ENCODE measurements at places on chromosomes 2 and 18.

DNA sequence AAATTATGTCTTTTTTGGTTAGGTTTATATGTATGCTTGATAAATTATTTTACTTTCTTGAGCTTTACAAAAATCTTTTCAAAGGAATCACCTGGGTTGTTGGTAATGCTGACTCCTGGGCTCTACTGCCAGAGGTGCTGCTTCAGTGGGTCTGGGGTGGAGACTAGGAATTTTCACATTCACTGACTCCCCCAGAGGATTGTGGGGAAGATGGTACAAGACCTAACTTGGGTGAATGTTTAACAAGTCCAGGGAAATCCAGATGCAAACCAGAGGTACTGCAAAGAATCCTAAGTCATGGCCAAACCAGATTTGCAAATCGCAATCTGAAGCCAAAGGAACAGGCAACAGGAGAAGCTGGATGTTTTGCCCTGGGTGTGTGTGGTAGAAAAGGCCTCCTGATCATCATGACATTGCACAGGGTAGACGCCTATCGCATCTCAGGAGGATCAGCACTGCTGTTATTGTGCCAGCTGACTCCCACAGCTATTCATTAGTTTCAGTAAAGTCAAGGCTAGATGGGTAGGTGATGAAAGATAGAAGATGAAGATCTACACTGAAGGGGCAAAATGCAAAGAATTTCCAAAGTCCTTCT is 185.2 kb downstream of the BARD1 start:
- DNase-seq = no peak

GRCh38 chr2:43318791-43319190 is 92.4 kb upstream of the ZFP36L2 start:
- DNase-seq = no peak

- DNase-seq = no peak
These were observed 68.3 kb upstream of the PPM1B start for GRCh38 chr2:44100351-44100750.

DNA sequence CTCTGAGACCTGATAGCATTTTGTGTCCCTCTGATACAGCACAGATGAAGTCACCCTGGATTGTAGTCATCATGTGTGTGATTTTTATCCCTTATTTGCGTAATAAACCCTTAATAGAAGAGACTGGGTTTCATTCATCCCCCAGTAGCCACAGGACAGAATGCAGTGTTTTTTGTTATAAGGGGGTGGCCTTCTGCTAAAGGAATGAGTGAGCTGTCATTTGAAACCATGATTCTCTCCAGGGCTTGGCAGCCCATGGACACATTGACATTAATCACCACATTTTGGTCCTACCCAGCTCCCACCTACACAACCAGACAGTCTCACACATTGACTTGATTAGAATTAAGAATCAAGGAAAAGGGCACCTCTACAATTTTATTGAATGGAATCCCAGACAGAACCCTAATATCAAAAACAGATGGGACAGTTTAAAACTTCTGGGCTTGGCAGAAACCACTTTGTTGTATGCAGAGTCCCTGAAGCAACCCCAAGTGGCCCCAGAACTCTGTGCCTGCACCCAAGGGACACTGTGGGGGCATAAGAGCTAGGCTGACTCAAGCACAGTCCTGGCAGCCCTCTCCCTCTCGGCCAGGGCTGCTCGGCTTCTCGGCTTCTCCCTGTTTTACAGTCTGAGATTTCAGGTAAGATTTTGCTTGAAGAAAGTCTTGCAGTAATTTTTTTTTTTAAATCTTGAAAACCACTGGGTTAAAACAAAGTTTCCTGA is 254.0 kb upstream of the SLC14A2 start:
- DNase-seq = no peak

DNA sequence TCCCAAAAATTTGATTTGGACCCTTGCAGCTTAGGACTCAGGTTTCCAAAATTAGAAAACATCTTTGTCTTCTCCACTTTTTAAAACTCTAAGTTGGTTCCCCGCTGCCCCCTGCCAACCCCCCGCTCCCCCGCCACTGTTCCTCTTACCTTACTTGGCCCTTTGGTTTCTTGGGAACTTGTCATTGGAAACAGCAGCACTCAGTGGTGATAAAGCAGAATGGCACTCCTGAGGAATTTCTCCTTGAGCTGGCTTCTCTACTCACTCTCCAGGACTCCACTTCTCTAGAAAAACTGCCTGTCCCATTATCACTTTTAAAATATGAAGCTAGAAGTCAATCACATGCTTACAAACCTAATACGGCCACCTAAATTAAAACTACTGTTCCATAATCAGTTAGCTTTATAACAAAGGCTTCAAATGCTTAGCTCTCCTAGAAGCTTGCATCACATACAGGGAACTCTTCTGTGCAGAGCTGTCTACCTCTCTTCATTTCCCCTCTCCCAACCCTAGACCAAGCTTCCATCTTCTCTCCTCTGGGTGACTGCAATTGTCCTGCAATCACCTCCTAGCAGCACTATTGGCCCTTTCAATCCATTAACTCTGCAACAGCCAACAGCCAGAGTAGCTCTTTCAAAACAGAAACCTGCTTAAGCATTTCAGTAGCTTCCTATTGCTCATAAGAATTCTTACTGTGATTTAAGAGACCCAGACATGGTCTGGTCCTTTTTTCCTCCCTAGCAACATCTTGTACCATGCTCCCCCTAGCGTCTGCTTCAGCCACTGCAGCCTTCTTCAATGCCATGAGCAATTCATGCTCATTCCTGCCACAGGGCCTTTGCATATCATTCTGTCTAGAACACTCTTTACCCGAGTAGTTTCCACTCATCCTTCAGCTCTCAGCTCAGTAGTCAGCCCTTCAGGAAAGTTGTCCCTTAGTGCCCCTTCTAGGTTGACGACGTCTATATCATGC is 15.2 kb upstream of the PLEKHM3 start:
- DNase-seq = peak; percentile 56

GRCh38 chr2:216743781-216744180 is 48.4 kb upstream of the IGFBP5 start:
- DNase-seq = no peak

DNA sequence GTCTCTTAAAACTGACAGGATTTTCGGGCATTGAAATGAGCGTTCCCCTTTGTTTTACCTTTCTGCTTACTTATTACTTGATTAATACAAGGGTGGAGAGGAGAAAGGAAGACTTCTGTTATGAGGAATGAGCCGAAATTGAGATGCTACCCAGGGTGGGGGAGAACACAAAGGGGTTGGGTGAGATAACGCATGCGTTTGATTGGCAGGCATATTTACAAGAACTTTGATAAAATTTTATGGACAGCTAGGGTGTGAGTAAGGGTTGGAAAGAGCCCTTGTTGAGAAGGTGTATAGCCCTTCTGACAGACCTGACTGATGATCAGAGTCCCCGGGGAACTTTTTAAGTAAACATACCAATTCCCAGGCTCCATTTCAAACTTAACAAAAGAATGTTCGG is 1.8 kb downstream of the RNF138 start:
- DNase-seq = no peak

- DNase-seq = no peak
These were observed 47.5 kb upstream of the MAP3K20 start for GRCh38 chr2:173028141-173028540.

- no peak for DNase-seq
These were observed 102.4 kb upstream of the ST6GAL2 start for GRCh38 chr2:106988361-106988760.

DNA sequence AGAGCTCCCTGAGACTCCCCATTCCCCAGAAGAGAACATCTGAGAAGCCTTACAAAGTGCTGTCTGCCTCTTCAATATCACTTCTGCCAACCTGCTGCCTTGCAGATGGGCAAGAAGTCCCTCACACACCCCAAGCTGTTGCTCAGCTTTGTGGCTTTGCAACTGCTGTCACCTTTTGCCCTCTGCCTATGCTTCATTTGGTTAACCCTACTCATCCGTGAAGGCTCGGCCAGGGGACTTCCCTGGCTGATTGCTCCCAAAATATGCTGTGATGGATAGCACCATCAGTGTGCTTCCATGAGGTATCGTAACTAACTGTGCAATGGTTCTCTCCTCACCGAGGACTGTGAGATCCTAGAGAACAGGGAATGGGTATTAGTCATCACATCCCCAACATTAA is 88.9 kb upstream of the CYP1B1 start:
- DNase-seq = no peak

DNA sequence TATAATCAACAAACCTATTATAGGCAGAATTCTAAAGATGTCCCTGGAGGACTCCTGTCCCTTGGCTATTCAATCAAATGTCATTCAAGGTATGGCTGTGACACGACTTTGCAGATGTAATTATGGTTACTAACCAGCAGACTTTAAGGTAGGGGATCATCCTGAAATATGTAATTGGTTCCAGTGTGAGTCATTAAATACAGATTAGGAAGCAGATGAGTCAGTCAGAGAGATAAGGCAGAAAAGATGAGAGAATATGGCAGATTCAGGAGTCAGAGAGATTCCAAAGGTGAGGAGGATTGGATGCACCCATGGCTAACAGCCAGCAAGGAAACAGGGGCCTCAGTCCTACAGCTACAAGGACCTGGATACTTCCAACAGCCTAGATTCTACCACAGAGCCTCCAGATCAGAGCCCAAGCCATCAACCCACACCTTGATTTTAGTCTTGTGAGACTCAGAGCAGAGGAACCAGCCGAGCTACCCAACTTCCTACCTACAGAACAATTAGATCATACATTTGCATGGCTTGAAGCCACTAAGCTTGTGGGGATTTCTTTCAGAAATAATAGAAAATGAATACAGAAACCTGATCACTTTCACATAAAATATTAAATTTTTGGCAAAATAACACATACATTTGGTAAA is 11.2 kb upstream of the PROM2 start:
- DNase-seq = no peak

DNA sequence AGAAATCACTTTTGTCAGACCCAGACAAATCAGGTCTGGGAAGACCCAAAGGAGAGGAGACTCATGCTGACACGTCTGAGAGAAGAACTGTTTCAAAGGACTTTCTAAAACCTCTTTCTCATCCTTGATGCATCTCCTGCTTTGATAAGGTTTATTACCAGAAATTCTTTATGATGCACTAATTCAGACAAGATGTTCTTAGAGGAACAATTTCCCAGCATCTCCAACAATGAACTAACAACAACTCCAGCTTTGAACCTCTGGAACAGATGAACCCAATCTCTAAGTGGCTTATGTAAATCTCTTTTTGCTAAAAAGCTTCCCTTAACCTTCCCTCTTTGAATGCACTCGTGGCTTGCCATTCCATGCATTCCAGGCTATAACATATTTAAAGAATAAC is 15.9 kb upstream of the SERPINB11 start:
- no peak for DNase-seq

GRCh38 chr2:11865805-11866204 is 119.4 kb downstream of the LPIN1 start:
- no peak for DNase-seq

- no peak for DNase-seq
These were observed 169.6 kb upstream of the BOD1L2 start for GRCh38 chr18:56977309-56977708.

GRCh38 chr2:231567159-231567558 is 25.5 kb upstream of the TEX44 start:
- DNase-seq = no peak

DNA sequence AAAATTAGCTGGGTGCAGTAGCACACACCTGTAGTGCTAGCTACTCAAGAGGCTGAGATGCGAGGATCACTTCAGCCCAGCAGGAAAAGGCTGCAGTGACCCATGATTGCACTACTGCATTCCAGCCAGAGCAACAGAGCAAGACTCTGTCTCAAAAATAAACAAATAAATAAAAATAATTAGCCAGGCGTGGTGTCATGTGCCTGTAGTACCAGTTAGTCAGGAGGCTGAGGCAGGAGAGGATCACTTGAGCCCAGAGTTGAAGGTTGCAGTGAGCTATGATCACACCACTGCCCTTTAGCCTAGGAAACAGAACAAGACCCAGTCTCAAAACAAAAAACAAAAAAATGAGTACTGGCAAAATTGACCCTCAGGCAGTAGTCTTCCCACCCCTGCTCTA is 61.9 kb upstream of the PPP1CB start:
- DNase-seq = no peak

DNA sequence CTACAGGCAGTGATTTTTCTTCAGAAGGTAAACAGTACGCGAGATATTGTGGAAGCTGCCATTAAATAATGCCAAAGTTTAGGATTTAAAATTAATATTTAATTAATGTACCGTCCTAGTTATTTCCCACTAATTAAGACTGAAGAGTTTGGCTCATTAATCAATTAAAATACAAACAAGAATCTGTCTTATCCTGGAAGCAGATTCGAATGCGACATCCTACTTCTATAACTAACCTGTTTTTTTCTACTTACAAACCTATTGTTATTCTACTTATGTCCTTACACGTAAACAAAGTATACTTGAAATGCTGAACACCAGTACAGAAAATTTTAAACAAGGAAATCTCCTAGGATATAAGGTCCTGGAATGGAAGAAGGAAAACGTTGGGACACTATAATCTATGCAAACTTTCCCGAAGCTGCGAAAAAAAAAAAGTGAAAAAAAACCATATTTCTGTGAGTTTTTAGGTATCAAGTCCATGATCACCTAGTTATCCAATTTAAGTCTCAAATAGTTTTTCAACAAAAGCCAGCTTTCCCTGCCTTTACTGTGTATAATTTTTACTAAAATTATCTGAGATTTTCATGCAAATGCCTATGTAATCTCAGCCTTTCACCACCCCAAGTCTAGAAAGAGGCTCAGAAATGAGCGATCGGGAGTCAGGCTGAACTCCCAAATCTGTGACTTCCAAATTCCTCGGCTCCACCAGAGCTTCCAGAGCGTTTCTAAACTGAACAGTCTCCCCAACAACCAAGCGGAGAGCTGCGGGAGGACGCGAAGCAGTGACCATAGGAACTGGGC is 1.2 kb upstream of the C2orf15 start:
- no peak for DNase-seq

Measured in hippocampal formation (tissue), 2 donors.